ENCODE measurements at places on chromosomes 7 and 10. TPM values are rescaled to one million over a fixed set of nuclear protein-coding genes. Genes with fewer than 3 reads are reported as not detected.

- DNase-seq: no peak
These were observed 65.1 kb downstream of the CTBP2 start for GRCh38 chr10:125095228-125095627.

DNA sequence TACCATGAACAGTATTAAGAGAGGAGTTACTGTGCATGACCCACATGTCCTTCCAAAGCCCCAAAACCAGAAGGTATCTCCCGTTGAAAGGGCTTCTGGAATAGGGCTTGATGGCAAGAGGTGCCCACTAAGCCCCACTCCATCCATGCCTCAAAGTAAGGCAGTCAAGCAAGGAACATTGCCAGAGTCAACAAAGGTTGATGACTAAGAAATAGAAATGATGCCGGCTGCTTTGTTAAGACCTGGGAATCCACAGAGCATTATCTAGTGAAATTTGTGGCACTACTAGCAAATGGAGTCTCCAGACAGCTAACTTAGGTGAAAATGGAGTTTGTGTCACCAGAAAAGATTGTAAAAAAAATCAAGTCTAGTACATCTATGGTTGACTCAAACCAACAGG lies 6.2 kb downstream of the SFR1 start:
- no peak for DNase-seq

DNA sequence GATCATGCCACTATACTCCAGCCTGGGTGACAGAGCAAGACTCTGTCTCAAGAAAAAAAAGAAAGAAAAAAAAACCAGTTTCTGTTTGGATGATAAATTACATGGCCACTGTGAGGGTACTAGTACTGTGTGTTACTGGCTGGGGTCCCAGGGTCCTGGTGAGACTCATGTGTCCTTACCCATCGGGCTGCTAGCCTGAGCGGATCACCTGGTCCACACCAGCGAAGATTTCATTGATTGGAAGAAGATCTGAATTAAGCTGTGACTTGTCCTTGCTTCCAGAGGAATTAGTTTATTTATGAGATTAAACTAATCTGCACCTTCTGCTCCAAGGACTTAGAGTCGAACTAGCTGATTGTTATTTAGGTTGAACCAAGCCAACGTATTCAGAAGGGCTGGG lies 40.0 kb upstream of the BAMBI start:
- DNase-seq: no peak

The ADAMTS14 gene
- 4.6 TPM for polyA plus RNA-seq

The COL28A1 gene
- polyA plus RNA-seq: 0.02 TPM
